ENCODE measurements at places on chromosomes 5 and 9.

GRCh38 chr5:137497396-137498290 lies 1.5 kb downstream of the SPOCK1 start:
- no peak for DNase-seq

DNA sequence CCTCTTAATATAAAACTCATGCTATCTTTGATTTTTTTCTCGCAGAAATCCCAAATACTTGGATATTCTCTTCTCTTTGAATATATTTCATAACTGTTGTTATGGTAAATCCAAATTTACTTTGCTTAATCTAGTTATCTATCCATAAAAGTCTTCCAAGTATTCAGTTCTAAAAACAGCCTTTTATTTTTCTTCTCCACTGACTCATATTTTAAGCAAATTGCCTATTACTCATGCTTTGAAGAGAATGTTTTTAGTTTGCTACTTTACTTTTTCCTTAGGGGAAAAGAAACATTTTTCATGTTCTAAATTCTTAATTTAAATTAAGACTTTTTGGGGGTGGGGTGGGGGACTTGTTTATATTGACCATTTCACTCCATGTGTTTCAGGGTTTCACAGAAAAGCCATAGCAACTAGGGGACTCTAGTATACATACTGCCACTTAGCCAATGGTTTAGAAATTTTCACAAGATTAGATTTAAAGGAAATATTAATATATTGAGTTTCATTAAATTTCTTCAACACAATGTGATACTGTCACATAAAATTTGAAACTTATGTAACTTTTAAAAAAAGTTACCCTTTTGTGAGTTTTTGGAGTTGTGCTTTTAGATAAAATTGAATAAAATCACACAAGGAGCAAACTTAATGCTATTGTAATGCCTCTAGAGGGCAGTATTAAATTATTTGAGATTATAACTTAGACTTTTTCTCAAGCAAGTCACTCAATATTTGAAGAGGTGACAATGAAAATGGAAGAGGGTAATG lies 545.8 kb upstream of the ARRDC3 start:
- DNase-seq, result no peak

- DNase-seq, result no peak
These were observed 223.0 kb upstream of the GRIA1 start for GRCh38 chr5:153267506-153267905.

- no peak for DNase-seq
These were observed 49.2 kb downstream of the SIL1 start for GRCh38 chr5:139148986-139149385.

GRCh38 chr5:128225245-128226030 lies 141.9 kb downstream of the SLC12A2 start:
- no peak for DNase-seq

DNA sequence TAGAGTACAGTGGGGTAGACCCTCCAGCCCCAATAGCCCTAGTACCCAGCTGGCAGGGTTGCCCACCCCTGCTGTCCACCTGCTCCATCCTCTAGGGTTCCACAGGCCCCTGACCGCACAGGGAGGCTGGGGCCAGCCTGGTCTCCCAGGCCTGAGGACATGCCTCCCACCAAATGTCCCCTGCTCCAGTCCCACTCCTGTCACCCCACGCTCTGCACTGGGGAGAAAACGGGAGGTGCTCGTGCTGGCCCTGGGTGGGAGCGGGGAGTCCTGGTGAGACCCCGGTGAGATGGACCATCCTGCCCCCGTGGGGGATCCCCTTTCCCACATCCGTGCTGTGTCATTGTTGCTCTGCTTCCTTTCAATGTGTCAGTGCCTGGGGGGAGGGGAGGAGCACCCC lies 12.1 kb downstream of the CPLX2 start:
- DNase-seq, result no peak

Measured in mesothelial cell of epicardium (in vitro differentiated cells).